Anterior cingulate cortex (tissue), 58 donors: ENCODE measurements at places on chromosomes 2 and 18.

DNA sequence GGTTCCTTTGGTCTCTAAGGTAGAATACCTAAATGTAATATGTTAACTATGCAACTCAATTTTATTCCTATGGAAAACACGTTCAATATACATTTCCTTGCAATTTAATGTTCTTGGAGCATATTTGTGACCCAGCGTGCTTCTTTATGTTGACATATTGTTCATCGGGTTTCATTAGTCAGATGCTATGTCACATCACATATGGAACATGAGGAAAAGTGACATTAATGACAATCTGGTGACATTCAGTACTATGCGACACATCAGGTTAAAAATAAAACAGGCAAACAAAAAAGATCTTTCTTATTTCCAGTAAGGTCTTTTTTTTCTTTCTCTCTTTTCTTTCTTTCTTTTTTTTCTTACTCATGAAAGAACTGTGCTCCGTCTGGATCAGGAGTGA lies 135.6 kb upstream of the SMIM21 start:
- DNase-seq = no peak

DNA sequence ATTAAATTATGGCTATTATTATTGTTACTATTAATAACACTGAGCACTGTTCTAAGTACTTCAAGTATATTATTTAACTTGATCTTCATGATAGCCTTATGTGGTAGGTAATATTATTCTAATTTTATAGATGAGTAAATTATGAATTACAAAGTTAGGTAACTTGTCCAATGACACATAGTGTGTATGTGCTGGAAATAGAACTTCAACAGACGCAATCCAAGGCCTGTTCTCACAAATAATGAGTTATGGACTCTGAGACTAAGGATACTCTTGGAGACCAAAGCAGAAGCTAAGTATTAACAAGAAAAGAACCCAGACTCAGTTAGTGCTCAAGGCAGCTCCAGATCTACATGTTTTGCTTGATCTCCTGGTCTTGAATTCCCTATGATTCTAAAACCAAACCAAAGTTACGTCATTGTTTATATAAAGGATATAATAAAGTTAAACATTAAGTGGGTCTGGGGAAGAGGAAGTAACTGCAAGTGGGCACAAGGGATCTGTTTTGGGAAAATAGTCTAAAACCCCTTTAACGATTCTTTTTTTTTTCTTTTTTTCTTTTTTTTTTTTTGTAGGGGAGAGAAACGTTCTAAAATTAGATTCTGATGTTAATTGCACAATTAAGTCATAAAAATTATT lies 211.3 kb downstream of the ERBB4 start:
- no peak for DNase-seq

DNA sequence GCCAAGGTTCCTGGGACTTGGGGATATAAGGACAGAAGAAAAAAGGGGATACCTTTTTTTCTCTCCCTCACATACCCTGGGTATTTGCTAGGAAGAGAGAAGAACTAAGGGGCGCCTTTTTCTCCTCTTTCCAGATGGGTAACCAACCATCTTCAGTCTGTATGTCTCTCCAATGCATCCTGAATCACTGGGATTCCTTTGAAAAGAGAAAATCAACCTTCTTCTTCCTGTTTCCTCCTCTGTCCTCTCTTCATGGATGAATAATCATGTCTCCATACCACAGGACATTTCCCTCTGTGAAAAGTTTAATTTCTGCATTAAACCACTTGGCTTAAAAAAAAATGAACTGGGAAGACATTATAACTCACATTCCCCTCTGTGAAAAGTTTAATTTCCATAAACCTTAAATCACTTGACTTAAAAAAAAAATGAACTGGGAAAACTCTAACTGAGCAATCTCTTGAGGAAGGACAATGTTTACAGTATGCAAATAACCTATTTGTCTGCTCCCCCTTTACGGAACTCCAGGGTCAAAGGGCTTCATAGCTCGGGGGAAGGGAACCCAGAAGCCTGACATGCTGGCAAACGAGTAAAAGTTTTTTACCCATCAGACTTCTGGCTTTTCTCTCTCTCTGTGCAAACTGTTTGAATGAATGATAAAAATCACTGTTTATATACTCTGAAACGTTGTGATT lies 56.7 kb upstream of the FAM98A start:
- no peak for DNase-seq

DNA sequence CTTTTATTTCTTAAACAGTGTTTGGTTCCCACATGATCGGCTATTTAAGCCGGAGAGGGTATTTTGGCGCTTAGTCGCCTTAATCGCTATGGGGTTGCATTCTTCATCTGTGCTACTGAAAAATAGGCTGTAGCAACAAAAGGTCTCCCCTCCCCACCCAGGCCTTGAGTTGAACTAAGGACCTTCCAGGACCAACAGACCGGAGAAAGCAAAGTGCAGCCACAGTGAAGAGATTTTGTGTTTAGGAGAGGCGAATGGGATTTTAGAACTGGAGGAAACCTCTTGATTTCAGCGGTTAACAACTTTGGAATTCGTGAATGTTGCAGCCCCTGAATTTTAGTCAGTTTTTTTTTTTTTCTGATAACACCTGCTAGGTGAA lies 1.4 kb downstream of the ITGA6 start:
- DNase-seq = no peak

DNA sequence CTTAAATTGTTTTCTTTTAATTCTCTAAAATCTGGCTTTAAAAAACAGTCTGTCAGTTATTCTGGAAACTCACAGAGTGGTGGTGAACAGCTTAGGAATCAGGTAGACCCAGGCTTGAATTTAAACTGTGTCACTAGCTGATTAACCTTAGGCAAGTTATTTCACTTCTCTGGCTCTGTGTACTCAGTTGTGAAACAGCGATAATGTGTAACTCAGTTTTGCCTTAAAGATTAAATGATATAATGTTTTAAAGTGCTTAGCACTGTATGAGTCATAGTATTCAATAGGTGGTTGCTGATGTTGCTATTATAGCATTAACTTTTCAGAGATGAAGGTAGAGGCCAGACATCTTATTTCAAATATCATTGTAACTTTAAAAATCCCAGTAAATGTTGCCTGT lies 40.7 kb downstream of the PKP4 start:
- no peak for DNase-seq

DNA sequence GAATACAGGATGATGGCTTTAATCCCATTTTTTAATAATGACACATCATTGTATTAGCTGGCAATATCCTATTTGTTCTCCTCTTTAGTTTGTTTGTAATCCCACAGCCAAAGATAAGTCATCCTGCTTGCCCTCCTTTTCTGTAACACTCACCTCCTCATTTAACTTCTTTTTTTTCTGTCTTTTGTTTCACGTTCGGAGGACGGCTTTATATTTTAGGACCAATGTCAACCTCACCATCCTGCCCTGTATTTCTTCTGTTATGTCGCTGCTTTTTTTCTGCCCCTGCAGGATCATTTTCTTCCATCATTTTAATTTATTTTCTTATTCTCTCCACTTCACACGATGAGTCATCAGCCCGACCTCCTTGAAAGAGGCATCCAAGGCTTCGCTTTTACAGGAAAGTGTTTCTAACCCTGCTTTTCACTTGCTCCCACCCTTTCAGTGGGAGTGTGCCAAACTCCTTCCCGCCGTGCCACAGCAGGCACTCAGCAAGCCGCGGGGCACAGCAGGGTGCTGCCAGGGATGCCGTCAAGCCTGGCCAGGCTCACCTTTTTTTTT lies 11.4 kb downstream of the RAB31 start:
- DNase-seq = no peak

- no peak for DNase-seq
These were observed 148.4 kb upstream of the CAVIN2 start for GRCh38 chr2:191995285-191995684.

DNA sequence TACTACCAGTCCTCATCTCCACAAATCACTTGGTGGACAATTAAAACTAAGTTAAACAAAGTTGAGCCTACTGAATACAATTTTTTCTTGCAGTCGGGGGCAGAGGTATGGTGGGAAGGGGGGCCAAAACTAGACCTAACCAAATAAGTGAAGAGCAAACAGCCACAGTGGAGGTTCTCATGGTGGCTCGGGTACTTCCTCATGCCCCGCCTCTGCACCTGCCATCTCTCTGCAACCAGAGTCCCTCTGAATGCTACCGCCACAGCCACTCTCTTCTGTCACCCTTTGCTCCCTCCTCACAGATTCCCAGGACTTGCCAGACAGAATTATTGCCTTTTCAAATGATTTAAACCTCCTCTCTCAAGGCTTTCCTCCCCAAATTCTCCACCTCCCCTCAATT lies 204.2 kb downstream of the TMEM247 start:
- DNase-seq = no peak

DNA sequence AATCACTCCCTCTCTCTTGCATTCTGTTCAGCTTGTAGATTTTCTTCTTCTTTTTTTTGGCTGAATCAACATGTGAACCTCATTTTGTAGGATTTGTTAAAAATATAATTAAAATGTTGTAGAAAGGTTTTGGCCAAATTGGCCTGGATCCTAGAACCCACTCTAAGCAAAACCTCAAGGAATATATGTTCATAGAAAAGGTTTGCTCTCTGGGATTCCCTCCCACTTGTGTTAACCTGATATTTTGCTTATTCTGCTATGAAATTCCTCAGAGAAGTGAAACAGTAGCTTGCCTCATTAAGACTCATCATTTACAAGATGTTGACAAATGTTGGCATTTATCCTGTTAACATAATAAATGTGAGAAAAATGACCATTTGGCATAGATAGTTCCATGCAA lies 456.7 kb downstream of the TMEM182 start:
- DNase-seq = no peak

GRCh38 chr2:164898475-164898874 lies 56.9 kb downstream of the SLC38A11 start:
- no peak for DNase-seq

- DNase-seq = no peak
These were observed 232.3 kb upstream of the KCNJ3 start for GRCh38 chr2:154466226-154466625.

GRCh38 chr2:25257032-25257552 lies 84.6 kb downstream of the DNMT3A start:
- peak; percentile 34 for DNase-seq

DNA sequence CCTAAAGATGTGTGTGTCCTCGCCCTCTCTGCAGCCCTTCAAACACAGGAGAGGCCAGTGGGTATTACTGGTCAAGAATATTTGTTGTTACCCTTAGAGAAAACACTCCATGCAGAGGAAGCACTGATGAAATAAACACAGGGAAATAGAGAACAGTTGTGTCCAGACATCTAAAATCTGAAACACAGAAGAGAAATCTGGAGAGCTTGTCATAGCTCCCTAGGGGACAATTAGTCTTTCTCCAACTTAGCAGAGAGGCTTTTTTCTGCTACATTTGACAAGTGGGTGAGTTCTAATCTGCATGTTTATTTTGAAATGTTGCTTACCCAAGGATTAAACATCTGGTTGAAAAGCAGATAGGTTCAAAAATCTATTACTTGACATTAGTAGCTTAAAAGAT lies 190.1 kb downstream of the CTNNA2 start:
- no peak for DNase-seq

DNA sequence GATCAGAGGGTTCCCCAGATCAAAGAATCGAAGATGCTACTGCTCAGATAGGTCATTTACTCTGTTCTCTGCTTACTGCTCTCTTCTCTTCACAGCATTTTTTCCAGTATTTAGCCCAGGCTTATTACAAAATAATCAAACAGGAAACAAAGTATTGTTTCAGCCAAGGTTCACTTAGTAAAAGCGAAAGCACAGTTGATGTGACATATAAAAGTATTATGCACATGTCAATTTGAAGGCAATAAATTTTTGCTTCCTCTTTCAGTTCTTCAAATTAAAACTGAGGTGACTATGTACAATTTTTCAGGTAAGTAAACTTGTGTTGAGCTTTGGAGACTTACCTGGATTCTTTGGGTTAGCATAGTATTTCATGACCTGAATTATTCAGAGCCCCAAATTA lies 262.8 kb upstream of the CHST9 start:
- no peak for DNase-seq

- no peak for DNase-seq
These were observed 135.4 kb upstream of the APCDD1 start for GRCh38 chr18:10319026-10319425.

DNA sequence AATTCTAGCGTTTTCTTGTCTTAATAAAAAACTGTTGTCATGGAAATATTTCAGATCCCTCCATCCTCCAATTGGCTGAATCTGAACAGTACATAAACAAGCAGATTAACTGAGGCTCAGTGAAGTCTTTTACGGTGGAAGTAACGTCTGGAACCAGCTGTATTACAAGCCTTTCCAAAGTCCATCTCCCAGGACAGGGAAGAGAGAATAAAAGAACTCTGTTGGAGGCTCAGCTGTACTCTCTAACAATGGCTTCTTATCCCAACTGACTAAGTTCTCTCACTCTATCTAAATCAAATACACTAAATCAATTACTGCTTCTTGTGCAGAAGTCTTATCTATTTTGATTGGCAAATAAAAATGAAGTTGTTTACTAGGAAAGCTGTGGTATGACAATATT lies 19.9 kb upstream of the NEDD4L start:
- DNase-seq = no peak

DNA sequence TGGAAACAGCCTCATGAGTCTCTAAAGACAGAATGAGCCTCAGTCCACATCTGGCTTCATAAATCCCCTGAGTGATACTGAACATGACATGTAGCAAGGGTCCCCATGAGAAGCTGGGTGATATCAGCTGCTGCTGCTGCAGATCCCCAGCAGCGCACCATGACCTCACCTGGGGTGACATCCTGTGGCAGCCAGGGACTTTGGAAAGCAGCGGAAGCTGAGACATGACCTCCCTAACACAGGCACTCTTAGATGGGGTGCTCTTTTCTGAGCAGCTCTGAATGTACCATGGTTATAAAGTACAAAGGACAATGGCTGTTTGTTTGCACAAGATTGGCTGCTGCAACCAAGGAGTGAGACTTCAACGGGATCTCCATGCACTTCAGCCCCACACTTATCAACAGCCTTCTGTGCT lies 74.7 kb upstream of the TMEM200C start:
- no peak for DNase-seq

GRCh38 chr2:148653437-148653836 lies 8.9 kb downstream of the EPC2 start:
- no peak for DNase-seq

DNA sequence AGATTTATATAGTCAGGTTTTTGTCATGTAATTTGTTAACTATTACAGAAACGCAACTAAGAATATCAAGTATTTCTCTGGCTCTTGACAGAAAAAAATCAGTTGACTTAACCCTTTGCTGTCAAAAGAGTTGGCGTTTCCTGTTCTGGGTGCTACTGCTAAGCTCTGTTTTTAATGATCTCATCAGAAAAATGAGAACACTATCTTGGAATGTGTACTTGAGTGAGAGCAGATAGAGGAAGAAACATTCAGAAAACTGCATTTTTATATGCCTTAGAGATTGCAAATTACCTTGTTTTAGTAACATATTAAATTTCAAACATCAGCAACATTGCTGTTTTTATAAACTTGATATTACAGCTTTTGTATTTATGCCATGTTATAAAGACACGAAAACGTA lies 297.9 kb downstream of the RDH14 start:
- DNase-seq = no peak
